ENCODE measurements at places on chromosomes 2 and 18.

GRCh38 chr2:145807968-145808367 lies 1288.0 kb upstream of the ZEB2 start:
- no peak for DNase-seq

- DNase-seq = no peak
These were observed 22.1 kb upstream of the COL6A3 start for GRCh38 chr2:237435844-237436587.

DNA sequence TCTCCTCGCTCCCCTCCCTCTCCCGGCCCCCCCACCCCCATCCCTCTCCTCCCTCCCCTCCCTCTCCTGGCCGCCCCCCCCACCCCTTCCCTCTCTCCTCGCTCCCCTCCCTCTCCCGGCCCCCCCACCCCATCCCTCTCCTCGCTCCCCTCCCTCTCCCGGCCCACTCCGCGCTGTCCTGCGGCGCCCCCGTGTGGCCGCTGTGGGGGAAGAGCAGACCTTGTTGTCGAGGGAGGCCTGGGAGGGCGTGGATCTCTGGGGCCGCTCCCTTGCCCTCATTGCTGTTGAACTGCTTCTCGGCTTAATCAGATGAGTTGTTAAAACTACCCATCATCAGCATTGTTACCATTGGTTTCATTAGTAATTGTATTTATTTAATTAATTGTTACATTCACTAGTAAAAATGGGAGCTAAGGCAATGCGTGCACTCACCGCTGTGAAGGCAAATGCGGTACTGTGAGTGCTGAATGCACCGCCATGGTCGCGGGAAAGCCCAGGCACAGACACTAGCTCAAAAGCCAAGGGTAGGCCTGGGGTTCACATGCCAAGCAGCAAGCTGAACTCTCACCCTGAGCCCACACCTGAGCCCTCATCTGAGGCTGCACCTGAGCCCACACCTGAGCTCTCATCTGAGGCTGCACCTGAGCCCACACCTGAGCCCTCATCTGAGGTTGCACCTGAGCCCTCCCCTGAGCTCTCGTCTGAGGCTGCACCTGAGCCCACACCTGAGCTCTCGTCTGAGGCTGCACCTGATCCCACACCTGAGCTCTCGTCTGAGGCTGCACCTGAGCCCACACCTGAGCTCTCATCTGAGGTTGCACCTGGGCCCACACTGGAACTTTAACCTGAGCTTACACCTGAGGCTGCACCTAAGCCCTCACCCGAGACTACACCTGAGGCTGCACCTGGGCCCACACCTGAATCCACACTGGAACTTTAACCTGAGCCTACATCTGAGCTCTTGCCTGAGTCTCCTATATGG lies 8.8 kb downstream of the RTP5 start:
- peak; percentile 82 for DNase-seq

GRCh38 chr2:218127929-218128455 lies 2.2 kb downstream of the CXCR2 start:
- DNase-seq = no peak

DNA sequence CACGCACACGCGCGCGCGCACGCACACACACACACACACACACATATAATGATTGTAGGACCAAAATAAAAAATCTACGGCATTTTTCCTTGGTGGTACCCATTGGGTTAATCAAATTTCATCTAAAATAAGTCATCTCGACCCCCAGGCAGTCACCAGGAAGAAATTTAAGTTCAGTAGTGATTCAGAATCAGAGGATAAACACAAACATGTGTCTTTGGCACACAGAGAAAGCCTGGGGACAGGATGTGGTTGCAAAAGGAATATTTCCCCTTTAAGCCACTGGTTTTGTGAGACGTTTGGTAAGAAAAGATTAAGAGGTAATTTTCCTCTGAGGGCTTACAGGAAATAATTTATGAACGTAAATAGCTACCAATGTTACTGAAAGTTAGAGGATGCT lies 171.6 kb upstream of the PIEZO2 start:
- no peak for DNase-seq

DNA sequence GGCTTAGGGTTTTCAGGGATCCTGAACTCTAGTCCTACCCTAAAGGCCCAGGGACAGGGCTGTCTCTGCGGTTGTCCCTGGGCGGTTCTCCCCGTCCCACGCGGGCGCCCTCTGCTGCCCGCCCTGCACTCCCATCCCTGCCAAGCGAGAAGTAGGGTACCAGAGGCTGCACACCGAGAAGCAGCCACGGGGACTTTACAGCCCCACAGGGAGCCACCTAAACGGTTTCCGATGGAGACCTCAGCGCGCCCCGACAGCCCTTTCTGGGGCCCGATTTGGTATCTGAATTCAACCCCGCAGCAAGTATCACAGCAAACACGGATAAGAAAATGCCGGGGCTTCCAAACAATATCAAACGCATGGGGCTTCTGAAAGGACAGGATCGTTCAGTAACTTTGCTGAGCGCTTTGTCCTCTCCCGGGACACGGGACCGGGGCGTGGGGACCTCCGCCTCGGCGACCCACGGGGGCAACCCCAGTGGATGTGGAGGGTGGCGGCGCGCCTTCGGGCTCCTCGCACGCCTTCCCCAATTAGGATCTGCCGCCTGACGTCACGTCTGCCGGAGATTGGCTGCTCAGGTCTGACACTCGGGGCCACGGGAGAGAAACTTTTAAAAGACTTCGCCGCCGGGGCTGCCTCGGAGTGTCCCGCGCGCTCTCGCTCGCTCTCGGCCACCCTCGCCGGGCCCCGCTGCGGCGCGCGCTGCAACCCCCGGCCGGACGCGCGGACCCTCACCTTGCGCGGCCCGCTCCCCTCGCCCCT lies at the start of gene LTBP1:
TSS of gene LTBP1 (plus strand) at position 640 of the 762 bp plus-strand sequence. CDS start 372 bp downstream, outside the sequence.
- DNase-seq = peak; percentile 84

DNA sequence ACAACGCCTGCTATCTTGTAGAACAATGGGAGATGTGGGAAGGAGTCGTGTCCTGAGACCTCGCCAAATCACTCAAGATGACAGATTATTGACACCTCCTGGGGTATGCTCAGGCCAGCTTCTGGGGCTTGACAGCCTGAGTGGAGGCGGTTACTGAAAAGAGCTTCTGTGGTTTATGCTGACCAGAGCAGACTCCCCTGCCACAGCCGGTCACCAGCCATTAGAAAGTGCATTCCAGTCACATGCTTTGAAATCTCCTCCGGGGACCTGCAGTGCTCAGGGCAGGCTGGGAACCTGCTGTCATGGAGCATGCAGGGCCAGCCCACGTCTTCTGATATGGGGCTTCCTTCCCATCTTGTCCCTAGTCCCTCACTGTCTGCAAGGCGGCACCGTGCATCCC lies 215.9 kb downstream of the SEPTIN10 start:
- no peak for DNase-seq

GRCh38 chr2:1688161-1688560 lies 56.2 kb downstream of the PXDN start:
- DNase-seq = no peak

DNA sequence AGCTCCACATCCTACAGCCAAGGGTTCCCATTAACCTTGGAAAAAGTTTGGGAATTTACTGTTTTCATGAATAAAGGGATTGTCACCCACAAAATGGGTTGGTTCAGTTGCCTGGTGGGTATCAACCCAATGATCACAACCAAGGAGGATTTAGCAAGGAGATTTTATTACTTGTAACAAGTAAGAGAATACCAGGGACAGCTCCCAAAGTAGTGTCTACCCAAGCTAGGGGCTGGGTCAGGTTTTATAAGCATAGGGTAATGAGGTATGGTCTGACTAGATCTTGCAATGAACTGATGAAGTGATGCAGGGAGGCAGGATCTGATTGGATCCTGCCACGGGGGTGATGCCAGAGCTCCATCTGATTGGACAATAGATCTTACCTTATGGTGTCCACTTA lies 681.8 kb downstream of the SLC4A3 start:
- DNase-seq = no peak

DNA sequence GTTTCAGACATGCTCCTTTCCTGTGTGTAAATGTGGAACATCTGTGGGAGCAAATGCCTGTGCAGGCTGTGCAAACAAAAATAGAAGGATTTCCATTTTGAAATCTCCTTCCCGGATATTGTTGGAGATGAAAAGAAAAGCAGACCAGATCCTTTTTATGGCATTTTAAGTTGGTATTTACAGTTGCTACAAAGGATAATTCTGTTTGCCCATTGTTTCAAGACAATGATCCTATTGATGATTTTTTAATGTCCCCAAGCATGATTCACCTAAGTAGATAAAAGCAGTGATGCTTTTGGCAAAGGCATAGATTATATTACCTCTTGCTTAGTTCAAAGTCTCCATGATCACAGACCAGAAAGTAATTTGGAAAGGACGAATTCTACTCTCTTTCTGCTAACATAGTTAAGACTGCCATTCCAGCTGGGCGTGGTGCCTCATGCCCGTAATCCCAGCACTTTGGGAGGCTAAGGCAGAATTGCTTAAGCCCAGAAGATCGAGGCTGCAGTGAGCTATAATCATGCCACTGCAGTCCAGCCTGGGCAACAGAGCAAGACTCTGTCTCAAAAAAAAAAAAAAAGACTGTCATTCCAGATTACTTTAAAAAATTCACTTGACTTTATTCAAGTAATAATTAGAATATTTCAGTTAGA lies 209.6 kb upstream of the SLC39A10 start:
- DNase-seq = no peak

GRCh38 chr2:233671290-233672161 lies at the start of gene UGT1A9:
Gene UGT1A9 (plus strand): TSS chr2:233671898. CDS start chr2:233671935, 37 bp downstream.
- DNase-seq = no peak

DNA sequence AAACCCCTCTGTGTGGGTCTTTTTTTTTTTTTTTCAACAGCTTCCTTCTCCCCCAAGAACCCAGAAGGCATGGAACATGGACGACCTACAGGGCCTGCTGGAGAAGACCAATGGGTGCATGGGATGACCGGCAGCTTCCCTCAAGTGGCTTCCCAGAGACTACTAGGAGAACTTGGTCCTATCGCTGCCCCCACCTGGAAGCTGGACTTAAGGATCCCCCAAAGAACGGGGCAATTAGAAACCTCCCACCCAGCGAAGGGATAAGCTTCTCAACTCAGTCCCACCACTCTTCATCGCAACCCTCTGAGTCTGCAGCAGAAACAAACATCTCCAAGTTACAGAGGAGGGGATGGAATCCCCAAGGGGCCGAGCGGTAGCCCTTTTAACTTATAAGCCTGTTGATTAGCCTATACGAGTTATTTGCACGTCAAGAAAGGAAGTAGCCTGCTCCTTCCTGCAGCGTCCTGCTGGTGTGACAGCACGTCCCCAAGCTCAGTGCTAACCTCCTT lies 1.4 kb downstream of the ACTR1B start:
- no peak for DNase-seq

DNA sequence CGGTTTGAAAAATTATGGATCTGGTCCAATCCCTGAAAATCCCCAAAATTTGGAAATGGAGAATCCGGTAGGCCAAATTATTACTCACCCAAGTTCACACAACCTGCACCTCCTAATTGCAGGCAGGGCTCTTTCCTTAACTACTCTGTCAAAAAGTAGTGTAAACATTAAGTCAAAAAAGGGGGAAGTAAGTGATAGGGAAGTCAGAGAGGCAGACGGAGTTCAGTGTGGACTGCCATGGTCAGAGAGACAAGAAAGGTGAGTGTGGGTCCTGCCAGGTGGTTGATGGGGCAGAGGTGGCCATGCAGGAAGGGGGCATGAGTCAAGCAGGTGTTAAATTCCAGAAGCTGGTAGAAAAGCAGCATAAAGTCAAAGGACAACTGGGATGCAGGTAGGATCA lies 104.7 kb upstream of the STPG4 start:
- DNase-seq = no peak

- DNase-seq = no peak
These were observed 105.0 kb upstream of the KIF5C start for GRCh38 chr2:148770047-148770446.

- DNase-seq = peak; percentile 46
These were observed 11.6 kb downstream of the CFLAR start for GRCh38 chr2:201127570-201127969.

- DNase-seq = no peak
These were observed 313.8 kb downstream of the PDE11A start for GRCh38 chr2:177758591-177759371.

DNA sequence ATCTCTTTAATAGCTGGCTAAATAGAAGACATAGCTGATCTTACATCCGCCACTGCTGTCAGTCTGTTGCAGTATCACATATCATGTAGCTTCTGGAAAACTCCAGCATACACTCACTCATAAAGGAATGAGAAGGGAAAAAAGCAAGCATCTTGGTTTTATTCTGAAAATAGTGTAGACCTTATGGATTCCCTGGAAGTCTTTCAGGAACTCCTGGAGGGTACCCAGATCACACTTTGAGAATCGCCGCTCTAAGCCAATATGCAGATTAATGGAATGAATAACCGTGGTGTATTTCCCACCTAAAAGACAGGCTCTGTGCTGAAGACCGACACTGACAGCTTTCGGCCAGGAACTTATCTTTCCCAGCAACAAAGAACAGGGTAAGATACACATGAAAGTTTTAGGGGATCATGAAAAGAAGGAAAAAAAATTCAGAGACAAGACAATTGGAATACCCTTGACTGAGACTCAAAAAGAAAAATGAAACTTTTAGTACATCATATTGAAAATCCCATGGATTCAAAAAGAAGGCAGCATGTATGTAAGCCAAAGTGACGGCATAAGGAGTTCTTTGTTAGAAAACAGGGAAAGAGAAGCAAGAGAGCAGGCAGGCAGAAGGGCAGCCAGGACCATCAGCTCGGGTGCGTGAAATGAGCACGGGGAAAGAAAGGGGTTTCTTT lies 56.4 kb upstream of the SEC11C start:
- DNase-seq = no peak

DNA sequence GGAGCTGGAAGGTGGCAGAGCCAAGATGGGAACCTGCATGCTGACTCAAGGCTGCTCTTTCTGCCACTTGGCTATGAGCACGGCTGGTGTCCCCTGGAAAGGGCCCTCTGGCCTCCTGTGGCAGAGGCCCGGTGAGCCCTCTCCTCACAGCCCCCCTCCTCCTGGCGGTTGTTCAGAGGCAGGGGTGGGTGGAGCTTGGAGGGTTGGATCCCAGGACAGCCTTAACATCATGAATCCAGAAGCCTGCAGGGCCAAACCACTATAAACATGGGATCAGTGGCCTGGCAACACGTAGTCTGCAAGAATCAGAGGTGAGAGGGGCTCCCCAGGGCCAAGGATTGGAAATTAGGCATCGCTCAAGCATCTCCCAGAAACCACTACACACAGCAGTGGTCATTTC lies 48.5 kb upstream of the LOXHD1 start:
- no peak for DNase-seq

- DNase-seq = no peak
These were observed 69.7 kb downstream of the EPHA4 start for GRCh38 chr2:221502270-221503010.

GRCh38 chr2:6780765-6781274 lies 84.9 kb downstream of the CMPK2 start:
- peak; percentile 27 for DNase-seq

All from activated naive CD4-positive, alpha-beta T cell treated with anti-CD3 and anti-CD28 coated beads, Interleukin-2, amount 10 ng/mL, durations not matched to agents 7 days and 5 days (primary cell).